ENCODE measurements at places on chromosomes 11 and 22.
A peak's percentile ranks its signal among the peaks of the same experiment; 100 is the strongest.

GRCh38 chr22:17878941-17879340 lies 104.7 kb upstream of the BID start:
- DNase-seq, result peak; percentile 69

DNA sequence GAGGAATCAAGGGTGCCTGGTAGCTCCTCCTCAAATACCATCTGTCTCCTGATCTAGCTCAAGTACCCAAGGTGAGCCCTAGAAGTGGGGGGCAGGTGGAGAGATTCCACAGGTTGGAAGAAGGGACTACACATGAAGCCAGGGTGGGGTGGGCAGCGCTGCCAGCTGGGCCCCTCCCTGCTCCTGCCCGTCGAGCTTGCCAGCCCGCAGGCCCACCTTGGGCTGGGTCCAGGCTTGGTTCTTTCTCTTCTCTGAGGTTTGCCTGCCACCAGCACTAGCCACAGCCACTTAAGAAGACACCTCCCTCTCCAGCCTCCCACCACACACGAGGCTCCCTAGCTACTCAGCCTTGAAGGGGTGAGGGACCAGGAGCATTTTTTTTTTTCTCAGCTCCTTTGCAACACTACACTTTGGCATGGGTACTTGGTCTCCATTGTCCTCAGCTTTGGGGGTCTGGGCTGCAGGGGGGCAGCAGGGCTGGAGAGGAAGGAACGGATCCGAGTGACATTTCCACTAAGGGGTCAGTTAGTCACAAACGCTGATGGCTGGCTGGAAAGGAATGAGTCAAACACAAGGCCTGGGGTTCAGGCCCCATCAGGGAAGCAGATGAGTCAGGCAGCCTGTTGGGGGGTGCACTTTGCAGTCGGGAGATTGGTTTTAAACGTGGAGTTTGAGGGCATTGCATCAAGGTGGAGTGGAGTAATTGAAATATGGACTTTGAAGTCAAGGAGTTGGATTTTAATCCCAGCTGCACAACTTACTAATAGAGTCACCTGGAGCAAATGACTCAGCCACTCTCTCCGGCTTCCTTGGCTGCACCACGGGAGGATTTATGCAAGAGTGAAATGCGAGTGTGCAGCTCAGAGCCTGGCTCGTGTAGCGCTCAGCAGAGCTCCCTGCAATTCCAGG lies 7.4 kb upstream of the NPTXR start:
- DNase-seq, result no peak

- no peak for DNase-seq
Observed at GRCh38 chr11:122100756-122101080, 15.3 kb downstream of the BLID start.

GRCh38 chr22:47177334-47177815 lies 414.9 kb downstream of the TBC1D22A start:
- DNase-seq, result no peak

- no peak for DNase-seq
Observed at GRCh38 chr11:19691815-19692500, 20.7 kb upstream of the NAV2 start.

Measured in fibroblast of skin of left quadriceps (primary cell).